ENCODE measurements at places on chromosomes 1 and 21.

DNA sequence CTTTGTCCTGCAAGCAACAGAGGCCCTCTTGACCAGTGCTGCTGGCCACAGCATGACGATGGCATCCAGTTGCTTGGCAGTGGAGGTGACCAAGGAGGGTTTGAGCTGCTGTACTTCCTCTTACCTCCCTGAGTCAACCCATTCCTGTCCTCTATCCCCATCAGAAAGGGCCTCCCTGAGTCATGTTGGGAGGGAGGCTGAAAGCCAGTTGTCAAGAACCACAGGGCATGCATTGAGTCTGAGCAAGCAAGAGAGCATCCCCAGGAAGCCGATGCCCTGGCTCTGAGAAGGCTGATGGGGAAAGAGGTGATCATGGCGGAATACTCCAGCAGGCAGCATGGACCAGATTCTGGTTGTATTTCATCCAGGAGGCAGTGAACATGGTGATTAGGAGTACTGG, 69.6 kb downstream of the LACTBL1 start:
- no peak for DNase-seq

DNA sequence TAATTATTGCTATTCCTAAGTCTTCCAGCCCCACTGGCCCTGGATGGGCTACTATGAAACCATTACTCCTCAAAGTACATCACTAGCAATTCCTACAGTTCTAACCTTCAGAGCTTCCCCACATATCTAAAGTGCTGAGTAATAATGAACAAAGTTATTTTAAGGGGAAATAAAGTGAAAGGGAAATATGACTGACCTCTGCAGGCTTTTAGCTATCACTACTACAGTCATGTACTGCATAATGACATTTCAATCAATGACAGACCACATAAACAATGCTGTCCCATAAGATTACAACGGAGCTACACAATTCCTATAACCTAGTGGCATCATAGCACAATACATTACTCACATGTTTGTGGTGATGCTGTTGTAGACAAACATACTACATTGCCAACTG, 32.5 kb upstream of the ASPM start:
- DNase-seq: no peak

DNA sequence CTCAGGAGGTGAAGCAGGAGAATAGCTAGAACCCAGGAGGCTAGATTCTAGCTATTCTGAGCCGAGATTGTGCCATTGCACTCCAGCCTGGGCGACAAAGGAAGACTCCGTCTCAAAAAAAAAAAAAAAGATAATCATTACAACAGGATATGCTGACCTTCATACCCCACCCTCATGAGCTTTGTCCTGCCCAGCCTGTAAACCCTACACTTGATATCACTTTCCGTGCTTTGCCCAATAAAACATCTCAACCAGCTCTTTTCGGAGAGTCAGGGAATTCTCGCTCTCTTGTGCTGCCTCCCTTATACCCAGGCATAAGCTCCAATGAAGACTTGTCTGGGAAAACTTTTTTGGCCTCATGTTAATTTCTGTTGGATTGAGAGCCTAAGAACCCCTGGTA, 1.5 kb upstream of the TRNAU1AP start:
- no peak for DNase-seq

DNA sequence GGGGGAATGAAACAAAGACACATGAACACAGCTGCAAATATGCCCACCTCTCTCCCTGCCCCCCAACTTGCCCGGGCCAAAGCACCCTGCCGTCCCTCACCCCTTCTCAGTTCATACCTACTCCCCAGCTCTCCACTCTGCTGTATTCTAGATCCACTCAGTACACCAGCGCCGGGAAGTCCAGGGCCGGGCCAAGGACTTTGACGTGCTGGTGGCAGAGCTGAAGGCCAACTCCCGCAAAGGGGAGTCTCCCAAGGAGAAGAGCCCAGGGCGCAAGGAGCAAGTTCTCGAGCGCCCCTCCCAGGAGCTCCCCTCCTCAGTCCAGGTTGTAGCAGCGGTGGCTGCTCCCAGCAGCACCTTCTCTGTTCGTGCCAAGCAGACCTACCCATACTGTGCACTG, 5.0 kb downstream of the ATXN7L2 start:
- DNase-seq: no peak

DNA sequence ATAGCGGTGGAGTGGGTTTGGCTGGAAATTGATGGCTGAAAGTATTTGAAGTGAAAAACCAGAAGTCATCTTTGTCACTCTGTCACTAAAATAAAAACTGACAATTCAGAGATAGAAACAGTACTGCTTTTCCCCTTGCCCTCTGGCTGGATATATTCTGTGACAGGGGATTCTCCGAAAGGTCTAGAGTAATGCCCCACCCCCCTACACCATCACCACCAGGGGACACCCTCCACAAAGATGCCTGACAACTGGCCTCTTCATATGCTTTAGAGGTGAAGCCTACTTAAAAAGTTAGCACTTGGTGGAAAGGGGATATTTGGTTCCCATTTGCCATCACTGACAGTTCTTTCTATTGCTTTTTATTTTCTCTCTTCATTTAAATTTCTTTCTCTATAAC, 73.5 kb downstream of the SGIP1 start:
- no peak for DNase-seq

GRCh38 chr1:115862403-115862802, 21.5 kb upstream of the NHLH2 start:
- DNase-seq: no peak

- DNase-seq: no peak
These were observed 142.8 kb downstream of the ZZZ3 start for GRCh38 chr1:77539519-77540142.

- no peak for DNase-seq
These were observed 4.4 kb upstream of the PGBD5 start for GRCh38 chr1:230430499-230430898.

- no peak for DNase-seq
These were observed 8.7 kb downstream of the KIRREL1 start for GRCh38 chr1:158002022-158002630.

GRCh38 chr1:78009836-78010235, 5.1 kb downstream of the DNAJB4 start:
- no peak for DNase-seq

GRCh38 chr1:113048064-113048463, 24.9 kb upstream of the LRIG2 start:
- no peak for DNase-seq

- DNase-seq: no peak
These were observed 148.1 kb downstream of the SPATA46 start for GRCh38 chr1:162228586-162228985.

- DNase-seq: peak; percentile 79
These were observed at the start of gene LRRC8C for GRCh38 chr1:89632657-89633247. LRRC8C (plus strand) TSS chr1:89633120; CDS start chr1:89686474, 53,354 bp downstream.

- DNase-seq: no peak
These were observed 43.4 kb downstream of the NMNAT2 start for GRCh38 chr1:183374825-183375224.

GRCh38 chr21:45284456-45284741, 3.3 kb downstream of the POFUT2 start:
- DNase-seq: no peak

- DNase-seq: no peak
These were observed 199.9 kb downstream of the LYPLAL1 start for GRCh38 chr1:219373616-219373935.

- no peak for DNase-seq
These were observed 8.6 kb downstream of the LAMC2 start for GRCh38 chr1:183194527-183195141.

GRCh38 chr1:214397497-214397896, 116.5 kb downstream of the SMYD2 start:
- DNase-seq: no peak

DNA sequence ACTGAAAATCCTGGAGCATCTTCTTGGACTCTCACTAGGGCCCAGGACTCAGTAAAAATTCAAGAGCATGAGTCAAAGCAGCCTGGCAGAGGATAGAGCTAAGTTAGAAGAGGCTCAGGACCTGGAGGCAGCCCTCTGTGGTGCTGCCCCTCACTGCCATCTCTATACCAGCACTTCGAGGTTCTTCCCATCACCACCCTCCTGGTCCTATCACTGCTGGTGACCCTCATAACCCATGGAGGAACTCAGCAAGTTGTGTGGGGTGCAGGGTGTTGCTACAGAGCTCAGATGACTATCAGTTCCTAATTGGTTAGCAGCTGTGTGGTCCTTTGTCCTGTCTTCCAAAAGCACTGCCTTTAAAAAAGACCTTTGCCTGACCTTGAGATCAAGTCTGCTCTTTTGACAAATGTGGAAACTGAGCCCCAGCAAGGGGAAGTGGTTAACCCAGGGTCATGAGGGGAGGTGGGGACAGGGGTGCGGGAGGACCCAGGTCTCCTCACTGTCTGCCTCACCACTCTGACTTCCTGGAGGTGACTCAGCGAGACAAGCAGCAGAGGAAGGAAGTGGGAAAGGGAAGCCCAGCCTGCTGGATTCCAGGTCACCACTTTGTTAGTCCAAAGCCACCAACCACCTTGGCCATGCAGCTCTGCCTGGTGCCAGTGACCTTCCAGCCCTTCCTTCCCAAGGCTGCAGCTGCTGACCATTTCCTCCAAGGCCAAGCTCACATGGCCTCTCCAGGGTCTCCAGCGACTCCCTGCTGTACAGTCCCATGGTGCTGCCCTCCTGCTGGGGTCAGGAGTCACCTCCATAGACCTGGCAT, 199.4 kb upstream of the EDN2 start:
- DNase-seq: no peak

GRCh38 chr1:43978551-43979260, at the start of gene B4GALT2:
B4GALT2 (plus strand) TSS chr1:43979210; CDS start chr1:43981161, 1,951 bp downstream.
- no peak for DNase-seq

DNA sequence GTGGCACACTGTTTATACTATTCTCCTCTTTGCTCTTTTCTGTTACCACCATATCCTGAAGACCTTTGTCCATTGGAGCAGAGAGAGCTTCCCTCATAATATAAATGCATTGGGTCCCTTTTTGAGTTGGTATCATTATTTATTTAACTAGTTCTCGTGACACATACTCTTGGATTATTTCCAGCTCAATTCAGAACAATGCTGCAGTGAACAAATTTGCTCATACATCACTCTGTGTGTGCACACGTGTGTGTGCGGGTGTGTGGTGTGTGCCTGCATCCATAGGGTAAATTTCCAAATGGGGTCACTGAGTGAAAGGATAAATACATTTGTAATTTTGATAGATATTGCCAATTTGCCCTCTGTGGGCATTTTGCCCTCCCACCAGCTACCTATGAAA, 5.8 kb downstream of the PLA2G2A start:
- DNase-seq: no peak

GRCh38 chr21:46179708-46180078, 4.6 kb downstream of the SPATC1L start:
- no peak for DNase-seq

GRCh38 chr1:17630048-17630830, 90.7 kb downstream of the ARHGEF10L start:
- no peak for DNase-seq

GRCh38 chr1:17070163-17070525, 16.3 kb upstream of the SDHB start:
- DNase-seq: no peak

DNA sequence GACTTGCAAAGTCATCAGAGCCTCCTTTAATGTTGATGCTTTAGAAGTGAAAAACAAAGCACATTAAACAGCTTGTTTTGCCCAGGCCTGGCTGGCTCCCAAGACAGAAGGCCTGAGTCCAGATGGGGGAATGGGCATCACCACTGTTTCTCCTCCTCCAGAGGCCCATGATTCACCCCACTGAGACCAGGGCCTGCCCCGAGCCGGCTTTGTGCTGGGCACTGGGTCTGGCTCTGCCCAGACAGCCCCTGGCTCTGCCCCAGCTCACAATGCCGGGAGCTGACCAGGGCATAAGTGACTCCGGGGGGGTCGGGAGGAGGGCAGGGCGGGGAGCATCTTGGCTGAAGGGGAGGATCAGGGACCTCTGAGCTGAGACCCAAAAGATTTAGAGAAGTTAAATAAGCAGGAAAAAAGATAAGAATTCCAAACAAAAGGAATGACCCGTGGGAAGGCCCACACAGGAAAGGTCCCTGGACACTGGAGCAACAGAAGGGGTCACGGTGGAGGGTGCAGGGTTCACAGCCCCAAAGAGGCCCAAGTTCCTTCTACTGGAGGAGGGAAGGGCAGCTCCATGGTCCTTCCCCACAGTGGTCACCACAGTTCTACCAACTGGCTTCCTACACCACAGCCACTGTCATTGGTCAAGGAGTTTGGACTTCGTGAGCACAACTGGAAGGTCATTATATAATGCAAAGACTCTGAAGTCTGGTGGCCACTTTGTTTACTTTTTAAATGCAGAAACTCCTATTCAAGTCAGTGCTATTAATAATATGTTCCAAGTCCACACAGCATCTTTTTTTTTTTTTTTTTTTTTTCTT, 5.5 kb downstream of the C2CD2 start:
- no peak for DNase-seq

DNA sequence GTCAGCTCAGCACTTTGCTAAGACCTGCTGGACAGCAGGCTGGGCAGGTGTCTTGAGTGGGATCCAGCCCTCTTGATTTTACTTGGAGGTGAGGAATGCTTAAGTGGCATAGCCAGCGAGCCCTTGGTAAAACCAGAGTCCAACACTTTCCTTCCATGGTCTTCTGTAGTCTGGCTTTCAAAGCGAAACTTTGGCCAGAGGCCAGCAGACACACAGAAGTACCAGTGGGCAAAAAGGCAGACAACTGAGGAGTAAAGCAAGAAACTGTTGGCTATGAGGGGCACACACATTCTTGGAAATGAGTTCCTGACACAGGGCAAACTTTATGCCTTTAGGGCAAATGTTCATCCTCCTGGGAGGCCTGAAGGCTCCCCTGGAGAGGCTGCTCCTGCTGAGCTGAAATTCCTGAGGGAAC, 281.0 kb upstream of the POU3F1 start:
- no peak for DNase-seq

DNA sequence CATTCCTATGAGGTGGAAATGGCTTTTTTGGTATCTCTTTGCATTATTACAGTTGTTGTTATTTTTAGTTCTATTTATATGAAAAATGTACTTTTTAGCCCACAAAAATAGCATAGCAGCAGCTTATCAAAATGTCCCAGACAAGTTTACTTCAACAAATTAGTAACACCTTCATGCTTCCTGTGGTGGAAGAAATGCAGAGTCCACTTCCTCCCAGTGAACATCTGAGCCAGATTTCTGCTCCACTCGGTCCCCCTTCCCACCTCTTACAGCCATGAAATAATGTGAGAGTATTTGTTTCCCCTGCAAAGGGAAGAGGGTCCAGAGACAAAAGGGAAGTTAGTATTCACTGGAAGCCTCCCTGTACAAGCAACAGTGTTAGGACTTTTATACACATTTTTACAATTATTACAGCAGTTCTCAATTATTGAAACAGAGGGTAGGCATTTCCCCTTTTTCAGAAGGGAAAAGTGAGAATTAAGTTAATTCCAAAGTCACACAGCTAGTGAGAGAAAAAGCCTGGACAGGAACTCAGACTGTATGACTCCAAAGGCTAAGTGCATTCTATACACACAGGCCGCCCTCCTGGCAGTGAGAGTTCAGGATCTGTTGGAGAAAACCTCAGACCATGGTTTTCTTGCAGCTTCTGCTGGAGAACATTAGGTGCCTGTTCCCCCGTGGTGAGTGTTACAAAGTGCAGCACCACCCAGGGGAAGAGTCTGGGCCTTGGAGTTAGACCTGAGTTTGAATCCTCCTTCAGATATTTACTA, 126.5 kb downstream of the PBX1 start:
- no peak for DNase-seq

GRCh38 chr1:40628903-40629292, 36.6 kb downstream of the RIMS3 start:
- DNase-seq: no peak

GRCh38 chr1:44029260-44029910, 1.9 kb downstream of the SLC6A9 start:
- no peak for DNase-seq

Measured in activated CD4-positive, alpha-beta T cell treated with anti-CD3 and anti-CD28 coated beads for 24 hours (primary cell).